ENCODE measurements at places on chromosomes 7 and 10.

GRCh38 chr7:151248346-151249033 lies at the start of gene SMARCD3:
TSS of gene SMARCD3 (minus strand) at chr7:151248694. CDS start at chr7:151248562, 132 bp downstream.
- peak; percentile 69 for DNase-seq

DNA sequence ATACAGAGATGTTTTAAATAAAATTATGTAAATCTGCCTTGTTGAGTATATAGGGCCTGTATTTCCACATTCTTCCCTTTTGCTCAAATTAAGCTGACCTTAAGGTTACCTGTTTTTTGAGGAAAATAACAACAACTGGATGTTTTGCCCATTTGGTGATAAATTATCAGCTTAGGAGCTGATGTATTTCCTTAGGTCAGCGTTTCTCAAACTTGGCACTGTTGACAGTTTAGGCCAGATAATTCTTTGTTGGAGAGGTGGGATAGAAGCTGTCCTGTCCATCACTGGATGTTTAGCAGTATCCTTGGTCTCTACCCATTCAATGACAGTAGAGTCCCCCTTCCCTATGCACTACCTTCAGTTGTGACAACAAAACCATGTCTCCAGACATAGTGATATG lies 7.2 kb downstream of the GSTO2 start:
- DNase-seq = no peak

DNA sequence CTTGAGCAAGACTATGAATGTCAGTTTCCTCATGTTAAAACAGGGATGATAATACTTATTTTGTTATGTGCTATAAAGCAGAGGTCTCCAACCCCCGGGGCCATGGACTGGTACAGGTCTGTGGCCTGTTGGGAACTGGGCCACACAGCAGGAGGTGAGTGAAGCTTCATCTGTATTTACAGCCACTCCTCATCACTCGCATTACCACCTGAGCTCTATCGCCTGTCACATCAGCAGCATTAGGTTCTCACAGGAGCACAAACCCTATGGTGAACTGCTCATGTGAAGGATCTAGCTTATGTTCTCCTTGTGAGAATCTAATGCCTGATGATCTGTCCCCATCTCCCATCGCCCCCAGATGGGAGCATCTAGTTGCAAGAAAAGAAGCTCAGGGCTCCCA lies 365.3 kb upstream of the SMIM30 start:
- no peak for DNase-seq

DNA sequence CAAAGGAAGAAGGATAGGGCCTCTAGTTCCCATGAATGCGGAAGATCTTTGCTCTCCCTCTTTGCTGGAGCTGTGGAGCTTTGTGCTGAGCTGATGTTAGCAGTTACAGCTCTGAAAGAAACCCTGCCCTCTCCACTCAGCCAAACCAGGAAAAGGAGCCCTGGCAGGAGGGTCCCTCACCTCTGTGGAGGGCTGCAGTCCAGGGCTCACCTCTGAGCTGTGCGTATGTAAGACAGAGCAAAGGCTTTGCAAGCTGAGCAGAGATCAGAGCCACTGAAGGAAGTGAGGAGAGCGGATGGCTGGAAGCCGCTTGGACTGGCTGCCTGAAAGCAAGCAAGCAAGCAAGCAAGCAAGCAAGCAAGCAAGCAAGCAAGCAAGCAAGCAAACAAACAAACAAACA lies 84.7 kb downstream of the RAMP3 start:
- no peak for DNase-seq

GRCh38 chr7:30433082-30433481 lies 45.5 kb downstream of the NOD1 start:
- DNase-seq = no peak

- DNase-seq = no peak
Measured at GRCh38 chr10:24915304-24915703, 37.1 kb downstream of the PRTFDC1 start.

DNA sequence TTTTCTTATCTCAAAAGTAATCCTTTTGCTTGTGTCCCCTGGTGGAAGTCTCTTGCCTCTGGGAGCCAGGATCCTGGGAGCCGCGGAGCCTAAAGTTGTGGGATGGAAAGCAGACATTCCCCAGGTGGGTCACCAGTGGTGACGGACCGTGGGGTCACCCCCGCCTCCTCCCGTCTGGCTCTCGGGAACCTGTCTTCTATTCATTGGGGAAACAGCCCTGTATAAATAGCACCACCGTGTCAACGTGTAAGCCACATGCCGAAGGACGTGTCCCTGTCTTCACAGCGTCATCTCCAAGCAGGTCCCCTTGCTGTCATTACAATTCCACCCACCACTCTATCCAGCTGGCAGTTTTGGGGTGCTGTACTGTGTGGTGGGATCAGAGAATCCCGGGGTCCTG lies 87.5 kb downstream of the ELFN1 start:
- no peak for DNase-seq

Measured in activated T-cell treated with anti-CD3 and anti-CD28 coated beads, Interleukin-2, amount 50 U/mL, for 24 hours (primary cell).